ENCODE measurements at places on chromosomes 3 and 15.

DNA sequence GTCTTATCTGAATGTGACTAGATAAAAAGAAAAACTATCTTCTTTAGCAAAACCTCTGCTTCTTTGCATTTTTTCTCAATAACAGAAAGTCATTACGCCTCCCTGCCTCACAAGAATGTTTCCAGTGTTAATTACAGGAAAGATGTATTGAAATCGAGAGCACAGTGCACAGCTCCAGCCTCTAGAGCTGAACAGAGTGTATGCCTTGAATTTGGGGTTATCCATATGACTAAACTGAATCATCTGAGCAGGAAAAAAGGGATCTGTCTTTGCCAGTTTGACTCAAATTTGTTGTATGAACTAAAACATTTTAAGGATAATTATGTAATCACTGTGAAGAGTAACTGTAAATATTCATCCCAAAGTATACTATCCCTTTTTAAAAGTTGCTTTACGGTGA, 149.1 kb upstream of the CGNL1 start:
- DNase-seq = no peak

GRCh38 chr15:82648257-82649103, 1.3 kb upstream of the CPEB1 start:
- DNase-seq = no peak

DNA sequence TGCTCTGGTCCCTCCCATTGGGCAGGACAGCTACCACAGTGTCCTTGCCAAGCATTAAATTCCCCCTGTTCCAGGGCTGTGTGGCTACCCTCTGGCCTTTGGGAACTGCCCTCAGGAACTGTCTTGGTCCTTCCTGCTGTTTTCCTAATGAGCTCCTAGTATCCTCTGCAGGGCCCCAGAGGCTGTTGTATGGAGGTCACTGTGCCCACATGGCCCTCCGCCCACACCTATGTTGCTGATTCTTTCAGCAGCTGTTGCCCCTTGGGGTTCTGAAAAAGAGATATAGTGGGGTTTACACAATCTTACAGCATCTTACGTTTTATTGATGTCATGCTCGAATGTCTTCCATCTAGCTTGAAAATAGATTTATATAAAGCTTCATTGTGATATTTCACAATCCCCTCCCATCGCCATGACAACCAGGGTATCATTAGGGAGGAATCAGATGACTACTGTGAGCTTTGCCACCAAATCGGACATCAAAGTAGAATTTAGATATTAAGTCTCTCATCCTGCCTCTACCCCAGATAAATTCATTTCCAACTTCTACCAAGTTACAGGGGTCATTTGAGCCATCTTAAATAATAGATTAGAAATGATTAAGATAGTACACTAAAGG, 97.1 kb upstream of the NR2E3 start:
- DNase-seq = no peak

DNA sequence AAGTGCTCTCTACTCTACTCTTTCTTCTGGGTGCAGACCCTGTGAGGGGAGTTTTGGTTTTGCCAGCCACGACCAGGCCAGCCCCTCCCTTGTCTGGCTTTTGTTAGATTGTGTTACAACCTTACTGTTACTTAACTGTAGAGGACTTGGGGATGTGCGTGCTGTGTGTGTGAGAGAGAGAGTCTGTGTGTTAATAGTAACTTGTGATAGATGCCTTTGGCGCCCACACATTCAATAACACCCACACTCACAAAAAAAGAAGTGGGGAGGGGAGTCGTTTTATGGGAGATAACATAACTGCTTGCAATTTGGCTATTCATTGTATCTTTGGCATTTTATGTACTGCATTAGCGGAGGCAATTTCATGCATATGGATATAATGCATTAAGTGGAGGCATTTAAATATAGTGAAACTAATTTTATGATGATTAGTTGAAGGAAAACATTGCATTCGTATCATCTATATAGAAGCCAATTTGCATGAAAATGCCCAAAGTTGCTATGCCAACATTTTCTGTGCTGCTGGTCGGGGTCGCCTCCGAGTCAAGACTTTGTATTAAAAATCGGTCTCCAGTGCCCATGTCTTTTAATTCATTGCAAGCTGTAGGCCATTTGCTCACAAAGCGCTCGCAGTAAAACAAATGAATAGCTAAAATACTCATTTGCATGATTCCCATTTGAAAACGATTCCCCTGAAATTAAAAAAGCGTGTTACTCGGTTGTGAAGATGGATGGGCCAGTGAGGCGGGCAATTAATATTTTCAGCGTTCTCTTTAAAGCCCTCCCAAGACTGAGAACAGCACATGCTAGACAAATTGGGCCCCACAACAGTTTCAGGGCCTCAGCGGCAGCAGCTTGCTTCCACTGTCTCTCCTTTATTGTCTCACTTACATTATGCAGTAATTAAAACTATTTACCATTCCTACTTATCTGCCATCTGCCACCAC, 158.5 kb upstream of the SMAD3 start:
- no peak for DNase-seq

DNA sequence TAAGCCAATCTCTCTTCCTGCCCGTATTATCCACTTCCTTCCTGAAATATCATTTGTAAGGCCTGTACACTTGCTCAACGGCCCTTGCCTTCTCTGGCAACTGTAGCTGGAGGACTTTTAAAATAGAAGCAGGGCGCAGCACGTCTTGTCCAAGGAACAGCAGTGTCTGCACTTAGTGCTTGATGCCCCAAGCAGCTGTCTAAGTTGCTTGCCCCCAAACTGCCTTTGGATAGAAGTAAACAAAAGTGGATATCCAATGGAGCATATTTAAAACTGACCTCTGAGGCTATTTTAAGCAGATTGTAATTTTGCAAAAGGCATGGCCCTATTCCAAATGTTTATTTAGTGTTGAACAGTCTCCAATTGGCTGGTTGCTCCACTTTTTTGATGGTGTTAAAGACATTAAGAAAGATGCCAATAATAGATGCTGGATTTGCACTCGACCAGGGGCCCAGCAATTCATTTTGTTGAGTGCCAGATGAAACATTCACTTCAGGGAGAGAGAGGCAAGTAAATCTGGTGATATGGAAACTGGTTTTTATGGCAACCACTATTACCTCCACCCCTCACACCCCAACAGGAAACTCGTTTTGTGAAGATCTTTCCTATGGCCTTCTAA, 526.8 kb upstream of the TBL1XR1 start:
- no peak for DNase-seq

DNA sequence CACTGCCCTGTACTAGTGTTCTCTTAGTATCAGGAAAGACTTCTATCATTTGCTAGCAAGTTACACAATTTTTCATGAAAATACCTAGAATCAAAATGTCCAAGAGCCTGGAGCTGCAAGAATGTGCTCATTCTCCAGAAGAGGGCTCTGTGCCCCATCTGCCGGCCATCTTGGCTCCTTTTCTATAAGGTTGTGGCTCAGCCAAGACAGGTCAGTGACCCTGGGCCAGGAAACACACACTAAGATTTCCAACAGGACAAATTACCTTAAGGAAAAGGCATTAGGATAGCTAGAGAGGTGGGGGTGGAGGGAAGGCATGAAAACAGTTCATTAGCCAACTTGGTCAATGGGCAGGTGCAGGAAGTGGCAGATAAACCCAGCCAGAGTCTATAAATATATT, 20.7 kb downstream of the TIMP4 start:
- DNase-seq = no peak

DNA sequence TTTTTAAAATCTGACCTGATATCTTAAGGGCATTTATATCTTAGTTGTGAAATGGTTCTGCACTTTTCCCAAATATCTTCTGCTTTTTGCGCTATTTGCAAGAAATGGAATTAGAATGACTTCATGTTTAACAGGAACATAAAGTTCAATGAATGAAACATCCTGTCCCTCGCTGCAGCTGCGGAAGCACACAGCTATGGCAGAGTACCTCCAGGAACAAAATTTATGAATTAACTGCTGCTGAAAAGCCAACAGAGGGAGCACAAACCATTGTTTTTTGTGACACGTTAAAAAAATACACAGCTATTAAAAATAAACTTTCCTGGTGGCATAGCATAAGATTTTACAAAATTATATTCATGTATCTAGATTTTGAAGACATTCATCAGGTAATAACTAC, 404.4 kb upstream of the MDFIC2 start:
- no peak for DNase-seq

GRCh38 chr15:42148808-42149492, 7.5 kb downstream of the PLA2G4F start:
- no peak for DNase-seq

DNA sequence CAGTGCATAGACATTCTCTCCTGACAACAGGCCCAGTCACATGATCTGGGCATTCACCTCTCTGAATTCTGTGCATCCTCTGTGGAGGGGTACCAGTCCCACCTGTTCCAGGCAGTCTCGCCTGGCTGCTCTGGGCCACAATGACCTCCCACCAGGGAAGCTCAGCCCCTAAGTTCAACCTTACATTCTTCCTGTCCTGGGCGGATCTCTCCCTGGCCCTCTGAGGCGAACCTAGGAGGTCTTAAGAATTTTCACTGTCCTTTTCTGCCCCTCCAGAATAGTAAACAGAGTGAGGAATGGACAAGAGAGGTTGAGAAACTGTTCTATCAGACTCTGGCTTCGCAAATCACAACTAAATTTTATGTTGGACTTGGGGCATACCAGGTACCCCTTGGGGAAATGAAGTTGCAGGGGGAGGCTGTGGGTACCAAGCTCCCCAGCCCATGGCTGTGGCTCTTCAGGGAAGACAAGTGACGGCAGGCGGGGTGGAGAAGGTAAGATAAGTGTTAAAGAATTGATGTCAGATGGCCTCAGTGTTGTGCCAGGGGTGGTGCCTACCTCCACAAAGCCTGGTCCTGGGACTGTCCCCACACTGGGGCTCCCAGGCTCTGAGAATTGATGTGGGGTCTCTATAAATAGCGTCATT, 5.3 kb downstream of the SCN5A start:
- no peak for DNase-seq

- DNase-seq = no peak
These were observed 131.8 kb downstream of the CCNL1 start for GRCh38 chr3:157027861-157028745.

GRCh38 chr15:90623854-90624253, 93.3 kb upstream of the BLM start:
- no peak for DNase-seq

DNA sequence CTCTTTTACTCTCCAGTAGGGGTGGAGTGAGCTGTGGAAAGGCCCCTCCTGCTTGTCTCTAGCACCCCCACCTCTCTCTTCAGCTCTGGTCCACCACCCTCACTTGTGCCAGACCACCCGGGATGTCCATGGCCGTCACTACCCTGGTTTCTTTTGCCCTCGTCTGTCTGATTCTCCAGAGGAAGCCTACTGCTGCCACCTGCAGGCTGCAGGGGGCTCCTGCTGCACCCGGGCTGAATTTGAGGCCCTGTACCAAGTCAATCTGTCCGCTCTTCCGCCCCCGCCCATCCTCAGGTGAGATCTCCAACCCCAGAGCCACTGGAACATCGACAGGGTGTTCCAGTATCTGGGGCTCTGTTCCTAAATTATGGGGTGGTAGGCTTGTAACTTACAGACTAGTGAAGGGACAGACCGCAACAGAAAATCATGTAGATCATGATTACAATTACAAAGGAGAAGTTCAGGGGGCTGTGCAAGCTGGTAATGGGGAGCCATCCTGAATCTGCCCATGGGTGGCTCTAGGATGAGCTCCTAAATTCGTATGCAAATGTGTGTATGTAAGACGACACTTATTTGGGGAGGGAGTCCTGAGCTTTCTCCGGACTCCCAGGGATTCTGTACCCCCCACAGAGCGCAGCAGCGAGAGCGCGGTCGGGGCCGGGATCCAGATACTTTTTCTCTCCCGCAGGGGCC, 683 bp upstream of the UNC45A start:
- peak; percentile 78 for DNase-seq

- DNase-seq = no peak
These were observed 22.7 kb upstream of the ATP1B3 start for GRCh38 chr3:141853629-141854168.

DNA sequence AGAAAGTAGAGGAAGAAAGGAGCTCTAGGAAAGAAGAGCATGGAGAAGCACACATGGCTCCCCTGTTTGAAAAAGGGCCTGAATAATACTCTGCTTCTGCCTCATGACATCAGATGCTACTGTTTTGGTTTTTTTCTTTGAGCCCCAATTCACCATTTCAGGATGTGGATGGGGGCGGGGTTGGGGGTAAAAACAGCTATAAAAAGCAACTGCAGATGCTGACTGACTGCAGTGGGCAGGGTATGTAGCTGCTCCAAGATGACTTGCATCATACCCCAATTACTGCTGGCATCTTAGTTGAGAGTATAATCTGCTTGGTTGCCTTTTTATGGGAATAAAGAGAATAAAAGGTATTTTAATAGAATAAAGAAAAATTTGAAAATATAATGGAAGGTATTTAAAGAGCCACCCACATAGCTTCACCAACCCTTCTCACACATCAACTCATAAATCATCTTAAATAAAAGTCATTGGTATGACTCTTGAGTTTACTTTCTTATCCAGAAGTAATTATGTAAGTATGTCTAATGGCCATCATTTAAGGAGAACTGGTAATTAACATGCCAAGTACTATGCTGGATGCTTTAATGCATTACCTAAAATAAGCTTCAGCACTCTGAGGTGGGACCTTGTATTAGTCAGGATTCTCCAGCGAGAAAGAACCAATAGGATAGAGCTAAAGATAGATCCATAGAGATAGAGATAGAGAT, 36.4 kb upstream of the TMEM45A start:
- no peak for DNase-seq

DNA sequence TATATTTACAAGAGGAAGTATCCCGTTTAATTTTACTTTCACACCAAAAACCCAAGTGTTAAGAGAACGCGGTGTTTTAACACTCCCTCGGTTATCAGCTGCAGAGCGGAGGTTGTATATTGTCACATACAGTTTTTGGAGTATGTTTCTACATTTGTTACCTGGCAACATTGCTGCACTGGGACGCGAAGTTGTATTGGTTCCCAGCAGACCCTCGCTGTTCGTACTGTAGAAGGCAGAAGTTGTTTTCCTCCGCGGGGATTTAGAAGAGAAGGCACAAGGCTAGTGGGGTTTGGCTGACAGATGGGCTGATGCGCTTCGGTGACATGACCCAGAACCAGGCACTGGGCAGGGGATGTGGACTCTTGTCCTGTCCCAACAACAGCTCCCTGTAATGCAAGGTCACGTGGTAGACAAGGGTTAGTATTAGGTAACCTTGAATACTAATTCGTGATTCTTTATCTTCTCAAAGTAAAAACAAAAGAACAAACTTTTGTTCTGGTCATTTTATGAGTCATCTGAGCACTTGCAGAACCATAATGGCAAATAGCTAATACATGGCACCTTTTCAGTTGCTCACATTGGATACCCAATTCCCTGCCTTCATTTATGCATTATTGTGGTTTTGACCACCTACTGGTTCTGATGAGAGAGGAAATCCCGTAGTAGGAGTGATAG, 230.4 kb upstream of the BHLHE40 start:
- DNase-seq = no peak

DNA sequence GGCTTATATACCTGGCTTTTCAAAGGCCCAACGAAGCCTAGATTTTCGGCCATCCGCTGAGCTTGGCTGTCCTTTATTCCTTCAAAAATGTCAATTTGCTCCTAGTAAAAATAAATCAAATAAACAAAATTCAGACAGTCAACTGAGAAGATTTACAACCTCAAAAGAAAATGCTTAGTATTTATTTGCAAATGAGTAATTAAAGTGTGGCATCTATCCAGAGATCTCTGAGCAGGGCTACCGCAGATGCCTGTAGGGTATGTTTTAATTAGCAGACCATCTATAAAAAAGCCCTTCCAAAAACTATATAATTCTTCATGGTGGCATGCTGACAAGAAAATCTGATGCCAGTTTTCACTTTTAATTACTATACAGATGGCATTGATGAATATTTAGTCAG, 136.2 kb downstream of the SUCLG2 start:
- no peak for DNase-seq

- no peak for DNase-seq
These were observed 17.6 kb upstream of the ACTL6A start for GRCh38 chr3:179544981-179545645.

Measured in CD8-positive, alpha-beta memory T cell (primary cell).